HEK293T (cell line): ENCODE measurements at places on chromosomes 4 and X.
A peak's percentile ranks its signal among the peaks of the same experiment; 100 is the strongest.

GRCh38 chr4:88866862-88867550 lies 169.4 kb upstream of the NAP1L5 start:
- DNase-seq, result no peak

GRCh38 chrX:74422576-74423288 lies 1.4 kb downstream of the SLC16A2 start:
- DNase-seq, result peak; percentile 58

GRCh38 chr4:184722798-184723197 lies 11.1 kb downstream of the CENPU start:
- no peak for DNase-seq

DNA sequence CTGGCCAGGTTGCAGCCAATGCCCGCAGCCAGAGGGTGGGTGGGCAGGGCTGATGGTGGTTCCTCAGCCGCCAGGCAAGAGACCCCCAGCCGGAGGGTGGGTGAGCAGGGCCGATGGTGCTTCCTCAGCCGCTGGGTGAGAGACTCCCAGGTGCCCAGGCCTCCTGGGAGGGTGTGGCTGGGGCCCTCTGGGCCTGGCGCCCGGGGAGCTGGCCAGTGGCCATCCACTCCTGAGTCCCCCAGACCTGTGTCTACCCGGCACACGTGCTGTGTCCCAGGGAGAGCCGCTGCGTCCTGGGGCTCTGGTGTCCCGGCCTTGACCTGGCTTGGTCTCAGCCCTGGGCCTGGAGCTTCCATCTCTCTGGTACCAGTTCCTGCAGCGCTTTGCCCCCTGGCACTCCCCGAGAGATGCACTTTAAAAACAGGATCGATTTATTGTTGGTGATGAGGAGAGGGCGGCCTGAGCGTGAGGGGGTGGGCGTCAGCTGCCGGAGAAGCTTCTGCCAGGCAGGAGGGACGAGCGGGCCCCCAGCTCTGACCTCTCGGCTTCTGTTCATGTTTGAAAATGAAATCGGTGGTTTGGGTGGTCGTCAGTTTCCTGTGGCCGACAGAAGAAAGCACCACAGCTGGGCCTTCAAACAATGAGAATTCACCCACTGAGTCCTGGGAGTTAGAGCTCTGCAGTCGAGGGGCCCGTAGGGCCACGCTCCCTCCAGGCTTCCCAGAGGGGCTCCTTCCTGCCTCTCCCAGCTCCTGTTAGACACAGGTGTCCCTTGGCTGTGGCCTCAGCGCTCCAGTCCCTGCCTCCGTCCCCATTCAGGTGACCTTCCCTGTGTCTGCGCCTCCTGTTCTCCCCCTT lies 6.5 kb downstream of the DOK7 start:
- DNase-seq, result no peak

- DNase-seq, result no peak
These were observed 16.4 kb upstream of the NUDT10 start for GRCh38 chrX:51316271-51316670.
